Osteocyte (in vitro differentiated cells): ENCODE measurements at places on chromosomes 7 and 10. TPM values are rescaled to one million over a fixed set of nuclear protein-coding genes. Genes with fewer than 3 reads are reported as not detected.

NMT2 gene
- 15.0 and 17.4 TPM in 2 replicates for total RNA-seq

COL1A2 gene
- total RNA-seq = 7,492 and 7,869 TPM in 2 replicates

ACSM6 gene
- not detected in 2 replicates for total RNA-seq

SLC39A12 gene
- total RNA-seq = not detected in 2 replicates

SEMA3A gene
- 2.4 and 3.7 TPM in 2 replicates for total RNA-seq

NACAD gene
- total RNA-seq = 9.6 and 10.5 TPM in 2 replicates

WNT2 gene
- total RNA-seq = 9.5 and 11.5 TPM in 2 replicates

DNAJC9 gene
- 19.3 and 19.6 TPM in 2 replicates for total RNA-seq

CLCN1 gene
- total RNA-seq = not detected in 2 replicates

NKX1-2 gene
- total RNA-seq = not detected in 2 replicates

GRCh38 chr7:47576031-47576865 is 5.7 kb downstream of the TNS3 start:
- peaks cover 97% of the 10 kb centered on the region for H3K4me1 ChIP-seq
- peak overlapping the region; percentile 69 for H3K27ac ChIP-seq
- H3K4me3 ChIP-seq = peak overlapping the region; percentile 8
- no peak for DNase-seq

- DNase-seq = no peak
- H3K4me3 ChIP-seq = no peak overlapping the region
- H3K27ac ChIP-seq = no peak overlapping the region
- H3K27me3 ChIP-seq = peaks cover 32% of the 10 kb centered on the region
- no peaks in the 10 kb centered on the region for H3K4me1 ChIP-seq
These were observed 20.8 kb downstream of the WDFY4 start for GRCh38 chr10:48705401-48705938.

DNA sequence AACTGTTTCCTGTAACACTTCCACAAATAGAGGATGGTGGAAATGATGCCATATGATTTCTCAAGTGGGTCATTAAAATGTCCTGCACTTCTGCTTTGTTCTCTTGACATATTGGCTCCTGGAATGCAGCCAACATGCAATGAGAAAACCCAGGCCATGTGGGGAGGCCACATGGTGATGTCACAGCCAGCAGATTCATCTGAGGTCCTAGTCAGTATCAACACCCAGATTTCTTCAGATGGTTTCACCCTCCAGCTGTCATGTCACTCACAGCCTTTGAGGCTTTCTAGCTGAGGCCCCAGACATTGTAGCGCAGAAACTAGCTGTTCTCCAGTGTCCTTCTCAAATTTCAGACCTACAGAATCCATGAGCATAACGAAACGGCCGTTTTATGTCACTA is 102.3 kb upstream of the NUPR2 start:
- no peaks in the 10 kb centered on the region for H3K4me1 ChIP-seq
- H3K27ac ChIP-seq = no peak overlapping the region
- no peaks in the 10 kb centered on the region for H3K27me3 ChIP-seq
- no peaks in the 10 kb centered on the region for H3K36me3 ChIP-seq
- H3K4me3 ChIP-seq = no peak overlapping the region

DNA sequence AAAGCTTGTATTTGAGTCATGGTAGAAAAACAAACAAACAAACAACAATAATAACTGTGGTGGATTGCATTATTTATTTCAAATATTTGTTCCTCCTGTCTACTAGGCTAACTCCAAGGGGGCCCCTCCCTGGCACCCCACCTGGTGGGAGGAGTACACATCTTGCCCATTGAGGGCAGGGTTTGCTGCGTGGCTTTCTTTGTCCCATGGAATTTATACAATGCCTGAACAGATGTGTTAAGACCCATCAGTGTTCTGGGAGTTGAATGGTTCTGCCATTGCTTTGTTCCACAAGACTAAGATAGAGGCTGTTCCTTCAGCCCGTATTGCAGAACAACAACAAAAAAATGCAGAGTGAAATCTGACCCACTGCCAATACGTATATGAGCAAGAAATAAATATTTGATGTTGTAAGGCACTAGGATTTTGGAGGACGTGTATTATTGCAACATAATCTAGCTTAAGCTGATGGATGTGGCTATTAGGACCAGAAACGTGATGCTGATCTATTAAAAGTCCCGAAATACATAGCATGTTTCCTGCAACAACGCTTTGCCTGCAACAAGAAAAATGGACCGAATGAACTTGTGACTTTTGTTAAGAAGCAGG is 119.1 kb upstream of the JCAD start:
- no peak for DNase-seq
- peaks cover 34% of the 10 kb centered on the region for H3K4me1 ChIP-seq
- H3K36me3 ChIP-seq = no peaks in the 10 kb centered on the region
- H3K4me3 ChIP-seq = no peak overlapping the region
- H3K27ac ChIP-seq = no peak overlapping the region

DNA sequence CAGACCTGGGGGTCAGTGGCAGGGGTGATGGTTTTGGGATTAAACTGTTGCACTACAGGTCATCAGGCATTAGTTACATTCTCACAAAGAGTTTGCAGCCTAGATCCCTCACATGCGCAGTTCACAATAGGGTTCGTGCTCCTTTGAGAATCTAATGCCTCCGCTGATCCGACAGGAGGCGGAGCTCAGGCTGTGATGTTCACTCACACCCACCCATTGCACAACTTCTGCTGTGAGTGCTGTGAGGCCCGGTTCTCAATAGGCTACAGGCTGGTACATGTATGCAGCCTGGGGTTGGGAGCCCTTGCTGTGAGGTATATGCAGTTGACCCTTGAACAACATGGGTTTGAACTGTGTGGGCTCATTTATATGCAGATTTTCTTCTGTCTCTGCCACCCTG is 416.4 kb downstream of the GFRA1 start:
- H3K4me1 ChIP-seq = peaks cover 5% of the 10 kb centered on the region
- H3K36me3 ChIP-seq = peaks cover 2% of the 10 kb centered on the region
- DNase-seq = no peak
- H3K27me3 ChIP-seq = no peaks in the 10 kb centered on the region

DNA sequence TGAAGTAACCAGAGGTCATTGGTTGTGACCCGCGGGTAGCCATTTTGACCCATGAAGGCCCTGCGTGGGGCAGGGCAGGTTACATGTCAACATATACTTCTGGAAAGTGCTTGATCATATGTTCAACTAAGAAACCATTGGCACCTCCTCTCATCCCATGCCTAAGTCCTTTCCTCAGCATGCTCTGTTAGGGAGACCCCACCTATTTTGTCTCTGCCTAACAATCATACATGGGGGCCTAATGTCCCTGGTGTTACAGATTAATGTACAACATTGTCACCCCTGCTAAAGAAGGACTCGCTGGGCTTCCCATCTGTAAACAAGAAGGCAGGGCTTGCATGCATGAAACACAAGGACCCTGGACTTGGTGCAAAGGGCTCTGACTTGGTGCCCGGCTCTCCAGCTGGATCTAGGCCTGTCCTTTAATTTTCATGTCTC is 133.7 kb upstream of the TNS3 start:
- H3K36me3 ChIP-seq = no peaks in the 10 kb centered on the region
- no peak overlapping the region for H3K4me3 ChIP-seq
- H3K27me3 ChIP-seq = no peaks in the 10 kb centered on the region
- H3K4me1 ChIP-seq = no peaks in the 10 kb centered on the region
- no peak overlapping the region for H3K27ac ChIP-seq
- DNase-seq = peak; percentile 46

DNA sequence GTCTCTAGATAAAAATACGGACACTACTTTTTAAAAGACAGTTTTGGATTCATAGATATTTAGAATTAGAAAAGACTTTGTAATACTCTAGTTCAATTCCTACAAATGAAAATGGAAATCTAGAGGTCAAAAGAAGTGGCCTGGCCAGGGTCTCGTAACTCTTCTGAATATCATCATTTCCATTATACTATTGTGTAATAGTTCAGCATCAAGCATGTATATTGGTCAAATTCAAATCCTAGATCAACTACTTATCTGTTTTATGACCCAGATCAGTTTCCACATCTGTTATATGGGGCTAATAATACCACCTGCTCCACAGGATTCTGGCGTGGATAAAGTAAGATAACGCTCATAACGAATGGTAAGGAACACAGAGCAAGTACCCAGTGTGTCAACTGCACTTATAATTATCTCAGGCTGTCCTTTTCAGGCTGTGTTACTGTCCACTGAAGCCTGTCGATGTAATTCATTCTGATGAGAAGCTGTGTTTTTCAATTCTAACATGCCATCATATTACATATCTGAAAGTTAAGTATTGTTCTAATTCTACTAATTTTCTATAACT is 54.3 kb downstream of the ARHGAP21 start:
- H3K4me3 ChIP-seq = no peak overlapping the region
- DNase-seq = no peak
- no peaks in the 10 kb centered on the region for H3K27me3 ChIP-seq
- H3K36me3 ChIP-seq = peaks cover 20% of the 10 kb centered on the region

DNA sequence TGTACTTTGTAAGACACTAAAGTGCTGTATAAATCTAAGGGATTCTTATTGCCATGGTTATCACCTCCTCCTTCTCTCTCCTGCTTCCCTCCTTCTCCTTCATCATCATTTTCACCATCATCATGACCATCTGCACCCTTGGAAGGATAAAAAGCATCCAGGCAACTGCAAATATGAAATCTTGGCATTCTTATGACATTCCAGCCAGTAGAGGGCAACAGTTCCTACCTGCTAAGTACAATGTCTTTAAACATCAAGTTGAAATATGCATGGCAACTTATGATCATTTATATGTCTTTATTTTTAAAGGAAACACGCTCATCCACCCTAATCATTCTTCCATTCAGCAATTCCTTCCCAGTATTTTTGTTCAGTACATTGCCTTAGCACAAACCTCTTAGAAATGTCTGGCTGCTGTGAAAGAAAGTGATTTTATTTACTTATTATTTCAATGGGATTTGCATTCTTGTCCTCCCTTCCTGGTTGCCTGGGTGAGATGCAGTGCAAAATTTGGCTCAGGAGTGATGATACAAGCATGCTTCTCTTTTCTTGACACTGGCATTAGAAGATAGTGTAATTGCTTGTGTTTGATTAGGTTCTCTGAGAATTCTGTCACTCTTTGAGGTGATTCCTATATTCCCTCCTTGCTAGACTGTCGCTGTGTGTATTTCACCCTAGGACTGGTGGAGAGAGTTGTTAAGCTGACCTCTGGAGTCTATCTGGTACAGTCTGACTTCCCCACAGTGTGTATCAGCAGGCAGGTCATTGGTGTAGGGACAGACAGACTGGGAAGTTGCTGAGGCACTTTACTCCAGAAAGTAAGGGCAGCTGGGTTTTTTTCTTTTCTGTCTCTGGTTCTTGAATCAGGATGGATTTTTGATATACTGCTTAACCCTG is 188.5 kb upstream of the BMPER start:
- H3K27ac ChIP-seq = no peak overlapping the region
- H3K36me3 ChIP-seq = no peaks in the 10 kb centered on the region
- peaks cover 2% of the 10 kb centered on the region for H3K4me1 ChIP-seq
- peaks cover 14% of the 10 kb centered on the region for H3K27me3 ChIP-seq
- H3K4me3 ChIP-seq = no peak overlapping the region
- no peak for DNase-seq

DNA sequence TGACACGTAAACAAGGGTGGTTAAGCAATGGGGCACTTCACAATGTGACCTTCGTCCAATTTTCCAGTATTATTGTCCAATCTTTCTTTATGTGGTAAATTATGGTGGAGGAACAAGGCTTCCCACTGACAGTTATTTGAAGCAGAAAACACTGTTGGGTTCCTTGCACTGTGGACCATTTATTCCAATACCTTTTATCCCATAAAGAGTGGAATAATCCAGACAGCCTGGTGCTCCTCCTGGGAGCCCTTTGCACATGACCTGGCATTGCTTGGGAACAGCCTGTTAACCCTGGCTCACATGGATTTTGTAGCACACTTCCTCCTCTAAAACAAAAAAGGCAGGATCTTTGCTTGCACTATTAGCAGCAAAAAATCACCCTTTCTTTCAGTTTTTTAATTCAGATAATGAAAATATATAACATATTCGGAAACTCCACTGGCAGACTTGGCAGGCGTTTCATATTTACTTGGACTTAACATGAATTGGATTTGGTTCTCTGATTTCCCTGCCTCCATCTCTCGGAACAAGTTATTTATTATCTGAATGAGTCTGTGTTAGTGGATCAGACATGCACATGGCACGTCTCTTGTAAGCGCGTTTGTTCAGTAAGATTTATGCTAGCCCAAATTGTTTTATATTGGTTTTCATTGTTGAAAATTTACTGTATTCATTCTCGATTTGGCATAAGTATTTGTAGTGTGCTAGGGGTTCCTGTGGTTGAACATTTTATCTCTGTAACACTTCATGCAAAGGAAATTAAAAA is 59.3 kb downstream of the BMPER start:
- no peaks in the 10 kb centered on the region for H3K4me1 ChIP-seq
- DNase-seq = no peak
- H3K27ac ChIP-seq = no peak overlapping the region
- H3K36me3 ChIP-seq = no peaks in the 10 kb centered on the region

GRCh38 chr7:90768301-90768700 is 172.2 kb downstream of the CDK14 start:
- H3K27ac ChIP-seq = peak overlapping the region; percentile 52
- peaks cover 15% of the 10 kb centered on the region for H3K36me3 ChIP-seq
- H3K4me1 ChIP-seq = peaks cover 52% of the 10 kb centered on the region

GRCh38 chr10:76202777-76203176 is 771.4 kb downstream of the LRMDA start:
- peaks cover 21% of the 10 kb centered on the region for H3K4me1 ChIP-seq
- peaks cover 2% of the 10 kb centered on the region for H3K36me3 ChIP-seq

DNA sequence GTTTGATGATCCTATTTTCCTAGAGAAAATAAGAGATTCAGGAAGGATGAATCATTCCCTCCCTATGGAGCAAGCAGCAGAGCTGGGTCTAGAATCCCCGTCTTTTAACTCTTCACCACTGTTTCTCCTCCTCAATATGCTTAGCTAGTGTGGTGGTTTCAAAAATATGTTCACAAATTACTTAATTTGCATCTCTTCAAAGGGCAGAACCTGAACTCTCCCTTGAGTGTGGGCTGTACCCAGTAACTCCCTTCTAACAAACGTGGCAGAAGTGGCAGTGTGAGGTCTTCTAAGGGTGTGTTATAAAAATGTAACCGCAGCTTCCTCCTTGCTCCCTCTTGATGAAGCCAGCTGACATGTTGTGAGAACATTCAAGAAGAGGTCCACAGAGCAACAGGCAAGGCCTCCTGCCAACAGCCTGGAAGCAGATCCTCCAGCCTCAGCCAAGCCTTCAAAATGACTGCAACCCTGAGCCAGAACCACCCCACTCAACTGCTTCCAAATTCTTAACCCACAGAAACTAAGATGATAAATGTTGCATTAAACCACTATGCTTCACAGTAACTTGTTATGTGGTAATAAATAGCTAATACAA is 36.6 kb downstream of the SRPK2 start:
- no peaks in the 10 kb centered on the region for H3K27me3 ChIP-seq
- peak overlapping the region; percentile 94 for H3K27ac ChIP-seq
- no peak for DNase-seq
- H3K4me3 ChIP-seq = peak overlapping the region; percentile 72

- H3K4me3 ChIP-seq = no peak overlapping the region
- no peak for DNase-seq
- peaks cover 18% of the 10 kb centered on the region for H3K36me3 ChIP-seq
- H3K27ac ChIP-seq = peak overlapping the region; percentile 33
These were observed 12.7 kb upstream of the MIOS start for GRCh38 chr7:7554021-7554432.

DNA sequence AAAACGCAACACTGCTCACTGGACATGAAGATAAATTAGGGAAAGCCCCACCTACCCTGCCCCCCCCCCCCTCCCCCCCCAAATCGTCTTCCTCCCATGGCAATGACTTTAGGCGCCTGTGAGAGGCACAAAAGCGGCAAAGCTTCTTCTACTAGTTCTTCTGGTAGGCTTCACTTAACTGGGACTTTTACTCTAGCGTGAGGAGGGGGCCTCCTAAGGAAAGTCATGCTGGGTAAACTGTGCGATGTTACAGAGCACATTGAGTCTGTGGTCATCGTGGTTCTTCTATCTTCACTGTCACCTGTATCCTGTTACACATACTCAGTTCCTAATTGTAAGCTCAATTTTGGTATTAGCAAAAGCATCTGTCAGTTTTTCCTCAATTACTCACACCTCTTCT is 25.1 kb downstream of the HSPB1 start:
- no peaks in the 10 kb centered on the region for H3K27me3 ChIP-seq
- no peak overlapping the region for H3K27ac ChIP-seq
- peaks cover 34% of the 10 kb centered on the region for H3K36me3 ChIP-seq
